ENCODE measurements at places on chromosomes 11 and 22.

- no peak for DNase-seq
These were observed 37.1 kb downstream of the SVIP start for GRCh38 chr11:22792497-22792896.

DNA sequence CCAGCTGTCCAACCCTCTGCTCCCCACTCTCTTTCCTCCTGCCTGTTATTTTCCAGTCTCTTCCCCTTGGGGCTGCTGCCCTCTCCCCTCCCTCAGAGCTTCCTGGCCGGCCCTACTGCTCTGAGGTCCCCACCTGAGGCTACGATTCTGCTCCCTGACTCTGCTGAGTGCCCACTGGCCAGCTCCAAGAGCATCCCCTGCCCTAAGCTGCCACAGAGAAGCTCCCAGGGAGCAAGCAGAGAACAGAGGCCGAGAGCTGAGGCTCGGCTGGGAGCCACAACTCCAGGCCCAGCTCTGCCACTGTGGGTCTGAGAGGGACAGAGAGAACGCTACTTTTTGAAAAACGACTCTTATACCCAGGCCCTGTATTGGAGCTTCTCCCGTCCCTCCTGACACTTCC is 61.1 kb downstream of the CHRDL2 start:
- DNase-seq, result no peak

DNA sequence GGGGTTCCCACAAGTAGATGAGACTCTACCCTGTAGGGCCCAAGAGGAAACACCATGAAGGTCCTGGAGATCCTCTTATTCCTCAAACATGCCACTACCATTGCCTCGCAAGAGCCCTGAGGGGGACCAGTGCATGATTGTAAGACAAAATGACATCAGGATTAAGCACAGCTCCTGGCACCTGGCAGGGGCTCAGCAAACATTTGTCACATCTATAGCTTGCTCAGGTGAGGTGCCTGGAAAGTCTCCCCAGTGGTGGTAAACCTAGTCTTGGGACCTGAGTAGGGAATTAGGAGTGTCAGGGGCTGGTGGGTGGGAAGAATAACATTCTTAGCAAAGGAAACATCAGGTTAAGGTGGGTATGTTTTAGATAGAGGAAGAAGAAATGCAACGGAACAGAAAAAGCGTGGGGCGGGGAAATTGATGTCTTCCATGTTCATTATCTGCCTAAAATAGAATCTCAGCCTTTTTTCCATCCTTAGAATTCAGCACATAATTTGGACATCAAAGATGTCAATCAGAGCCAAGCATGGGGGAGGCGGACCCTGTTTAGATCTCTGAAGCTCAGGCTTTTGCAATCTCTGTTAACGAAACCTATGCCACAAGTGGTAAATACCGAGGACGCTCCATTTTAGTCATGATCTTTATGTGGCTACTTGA is 924 bp downstream of the YPEL1 start:
- no peak for DNase-seq

- DNase-seq, result peak; percentile 84
These were observed 1.4 kb downstream of the BDNF start for GRCh38 chr11:27698872-27699241.

GRCh38 chr11:129591527-129591926 is 215.9 kb downstream of the BARX2 start:
- DNase-seq, result no peak

GRCh38 chr11:23551706-23552105 is 691.4 kb upstream of the CCDC179 start:
- DNase-seq, result no peak

DNA sequence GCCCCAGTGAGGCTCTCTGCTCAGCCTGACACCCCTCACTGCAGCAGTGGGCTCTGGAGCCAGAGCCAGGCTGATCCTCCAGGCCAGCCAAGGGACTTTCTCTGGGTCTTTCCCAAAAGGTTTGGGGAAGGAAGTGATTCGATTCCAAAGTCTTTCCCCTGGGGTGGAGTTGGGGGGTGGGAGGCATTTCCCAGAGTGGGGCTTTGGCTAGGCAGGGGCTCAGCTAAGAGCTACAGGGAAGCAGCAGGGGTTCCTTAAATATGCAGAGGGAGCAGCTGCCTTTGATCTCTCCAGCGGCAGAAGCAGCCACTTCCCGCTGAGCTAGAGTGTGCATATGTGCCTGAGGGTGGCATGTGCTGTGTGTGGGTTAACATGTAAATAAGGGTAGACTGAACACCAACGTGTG is 192.9 kb downstream of the INSC start:
- no peak for DNase-seq

DNA sequence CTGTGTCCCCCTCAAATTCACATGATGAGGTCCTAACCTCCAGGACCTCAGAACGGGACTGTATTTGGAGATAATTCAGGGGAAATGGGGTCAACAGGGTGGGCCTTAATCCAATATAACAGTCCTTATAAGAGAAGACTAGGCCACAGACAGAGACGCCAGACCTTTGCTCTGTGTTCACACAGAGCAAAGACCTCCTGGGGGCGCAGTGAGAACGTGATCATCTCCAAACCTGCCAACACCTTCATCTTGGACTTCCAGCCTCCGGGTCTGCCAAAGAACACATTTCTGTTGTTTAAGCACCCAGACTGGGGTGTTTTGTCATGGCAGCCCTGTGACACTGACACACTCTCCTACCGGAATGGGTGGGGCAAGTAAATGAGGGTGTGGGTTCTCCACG is 250.2 kb downstream of the MN1 start:
- no peak for DNase-seq

DNA sequence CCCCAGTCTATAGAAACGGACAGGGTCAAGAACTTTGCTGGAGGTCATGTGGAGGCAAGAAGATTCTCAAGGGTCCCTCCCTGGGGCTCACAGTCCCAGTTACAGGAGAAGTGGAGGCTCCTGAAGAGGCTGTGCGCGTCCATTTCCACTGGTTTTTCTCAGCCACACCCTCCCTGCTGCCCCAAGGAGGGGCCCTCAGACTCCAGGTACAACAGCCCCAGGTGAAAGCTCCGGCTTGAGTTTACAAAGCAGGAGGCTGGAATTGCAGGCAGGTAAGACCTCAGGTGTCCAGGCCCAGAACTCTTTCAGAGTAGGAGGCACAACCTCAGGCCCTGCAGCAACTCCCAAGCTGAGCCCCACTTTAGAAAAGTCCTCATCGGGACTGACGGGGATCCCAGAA is 3.1 kb downstream of the SHANK2 start:
- DNase-seq, result no peak

- DNase-seq, result no peak
These were observed 63.8 kb downstream of the IMMP1L start for GRCh38 chr11:31445621-31446020.

DNA sequence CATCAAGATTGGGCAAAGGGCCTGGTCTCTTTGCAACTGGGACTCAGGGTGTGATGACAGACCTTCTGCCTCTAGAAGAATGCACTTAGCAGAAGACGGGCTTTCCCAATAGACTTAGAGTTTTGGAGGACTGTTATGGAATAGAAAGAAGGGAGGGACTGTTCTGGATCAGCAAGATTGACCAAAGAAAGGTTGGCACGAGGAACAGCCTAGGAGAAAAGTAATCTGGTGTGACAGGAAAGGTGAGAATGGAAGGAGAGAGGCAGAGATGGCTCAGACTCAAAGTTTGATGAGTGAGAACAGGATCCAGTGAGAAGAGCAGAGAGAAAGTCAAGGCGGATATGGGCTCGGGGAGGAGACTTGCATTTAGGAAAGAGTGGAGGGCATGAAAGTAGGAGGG is 23.0 kb upstream of the TMEM45B start:
- DNase-seq, result no peak

DNA sequence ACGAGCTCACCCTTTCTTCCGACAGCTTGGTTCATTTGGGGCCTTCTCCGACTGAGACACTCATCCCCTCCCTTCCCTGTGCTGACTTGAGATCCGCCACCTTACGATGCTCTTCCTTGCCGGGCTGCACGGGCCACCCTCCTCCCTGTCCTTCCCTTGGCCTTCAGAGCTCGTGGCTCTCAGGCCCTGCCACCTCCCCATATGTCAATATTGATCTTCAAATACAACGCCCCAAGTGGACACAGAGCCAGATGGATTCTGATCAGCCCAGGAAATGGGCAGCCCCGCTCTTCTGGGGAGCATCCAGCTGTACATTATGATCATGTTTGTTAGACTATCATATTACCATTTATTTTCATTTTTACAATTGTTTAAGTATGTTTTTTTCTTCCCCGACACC is 812.8 kb downstream of the TBC1D22A start:
- DNase-seq, result no peak

DNA sequence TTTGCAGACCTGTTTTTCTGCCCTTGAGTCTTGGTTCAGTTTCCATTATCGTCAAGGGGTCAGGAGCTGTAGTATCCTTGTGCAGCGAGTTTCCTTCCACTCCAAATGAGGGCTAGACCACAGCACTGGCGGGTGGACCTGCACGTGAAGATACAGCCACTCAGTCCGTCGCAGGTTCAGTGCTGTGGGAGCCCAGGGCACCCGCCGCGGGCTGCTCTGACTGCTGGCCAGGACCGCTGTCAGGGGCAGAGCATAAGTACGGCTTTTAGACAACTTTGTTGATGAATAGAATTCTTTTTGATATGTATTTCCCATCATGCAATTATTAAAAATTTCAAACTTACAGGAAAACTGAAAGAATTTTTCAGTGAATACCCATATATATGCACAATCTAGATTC is 56.6 kb downstream of the NF2 start:
- no peak for DNase-seq

- DNase-seq, result no peak
These were observed 459.3 kb downstream of the NTM start for GRCh38 chr11:131829725-131830124.

DNA sequence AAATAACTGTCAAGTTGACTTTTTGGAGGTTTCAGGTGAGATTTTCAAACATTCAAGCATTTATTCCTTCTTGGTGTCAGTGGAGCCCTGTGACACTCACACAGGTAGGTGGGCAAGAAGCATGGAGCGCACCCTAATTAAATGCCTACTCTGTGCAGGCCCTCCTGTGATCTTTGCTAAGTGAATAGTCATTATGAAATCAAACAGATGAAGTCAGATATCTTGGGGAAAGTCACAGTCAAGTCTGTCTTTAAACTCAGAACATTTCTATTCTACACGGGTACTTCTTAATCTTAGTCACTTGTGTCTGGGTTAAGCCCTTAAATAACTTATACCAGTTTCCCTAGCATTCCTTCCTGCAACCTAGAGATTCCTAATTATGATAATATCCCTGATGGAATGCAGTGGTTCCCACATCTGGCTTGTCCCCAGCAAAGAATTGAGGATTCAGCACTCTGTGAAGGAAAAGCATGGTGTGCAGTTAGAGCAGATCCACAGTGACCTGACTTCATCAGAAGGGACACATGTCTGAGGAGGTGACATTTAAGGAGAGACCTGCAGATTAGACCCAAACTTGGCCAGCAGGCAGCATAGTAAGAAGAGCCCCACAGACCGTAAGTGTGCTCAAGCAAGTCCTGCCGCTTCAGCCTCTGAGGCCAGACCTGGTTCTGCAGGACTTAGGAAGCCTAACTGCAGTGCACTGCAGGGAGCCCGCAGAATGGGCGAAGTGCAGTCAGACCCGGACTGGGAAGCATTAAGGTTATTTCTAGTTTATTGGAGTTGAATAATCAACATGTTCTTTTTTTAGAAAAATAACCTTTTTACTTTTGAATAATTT is 85.3 kb upstream of the GAL start:
- no peak for DNase-seq

Measured in GM20000 (cell line).